ENCODE measurements at places on chromosomes 16 and 17.

DNA sequence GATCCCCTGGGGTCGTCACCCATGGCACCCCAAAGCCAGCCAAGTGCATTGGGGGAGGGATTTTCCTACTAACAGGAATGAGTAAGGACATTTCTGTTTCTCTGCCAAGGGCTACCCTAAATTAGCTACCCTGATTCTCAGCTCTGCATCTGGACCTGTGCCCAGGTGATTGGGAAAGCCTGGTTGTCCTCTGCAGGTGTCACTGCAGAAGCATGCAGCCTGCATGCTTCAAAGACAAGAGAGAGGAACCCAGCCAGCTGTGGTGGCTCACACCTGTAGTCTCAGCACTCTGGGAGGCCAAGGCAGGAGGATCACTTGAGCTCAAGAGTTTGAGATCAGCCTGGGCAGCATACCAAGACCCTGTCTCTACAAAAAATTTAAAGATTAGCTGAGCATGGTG, 19.6 kb downstream of the BEAN1 start:
- no peak for DNase-seq

GRCh38 chr17:80082403-80083135, 18.8 kb upstream of the GAA start:
- peak; percentile 68 for DNase-seq

- DNase-seq: peak; percentile 61
These were observed 22.3 kb downstream of the ARHGAP27 start for GRCh38 chr17:45410144-45411091.

DNA sequence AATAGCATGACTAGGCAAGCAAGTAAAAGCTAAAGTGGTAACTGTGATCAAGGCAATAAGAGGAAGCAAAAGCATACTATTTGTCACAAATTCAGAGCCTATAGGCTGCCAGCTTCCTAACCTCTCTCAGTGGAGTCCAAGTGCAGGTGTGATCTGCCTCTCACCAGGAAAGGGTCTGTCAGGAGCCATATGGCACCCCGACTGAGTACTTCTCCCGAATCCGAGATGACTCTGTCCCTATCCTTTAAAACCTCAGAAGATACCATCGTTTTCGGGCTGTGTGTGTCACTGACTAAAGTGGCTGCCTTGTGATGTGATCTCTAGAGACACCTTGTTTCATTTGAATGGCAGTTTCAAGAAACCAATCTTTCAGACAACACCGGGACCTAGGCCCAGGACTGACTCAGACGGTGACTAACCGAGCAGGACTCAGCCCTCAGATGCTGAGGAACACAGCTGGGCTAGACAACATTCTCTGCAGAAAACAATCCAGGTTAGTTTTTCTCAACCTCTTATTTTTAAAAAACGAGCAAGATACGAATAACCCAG, 63.6 kb downstream of the SMG6 start:
- DNase-seq: no peak

- no peak for DNase-seq
These were observed 1.3 kb downstream of the CIITA start for GRCh38 chr16:10878328-10878643.

DNA sequence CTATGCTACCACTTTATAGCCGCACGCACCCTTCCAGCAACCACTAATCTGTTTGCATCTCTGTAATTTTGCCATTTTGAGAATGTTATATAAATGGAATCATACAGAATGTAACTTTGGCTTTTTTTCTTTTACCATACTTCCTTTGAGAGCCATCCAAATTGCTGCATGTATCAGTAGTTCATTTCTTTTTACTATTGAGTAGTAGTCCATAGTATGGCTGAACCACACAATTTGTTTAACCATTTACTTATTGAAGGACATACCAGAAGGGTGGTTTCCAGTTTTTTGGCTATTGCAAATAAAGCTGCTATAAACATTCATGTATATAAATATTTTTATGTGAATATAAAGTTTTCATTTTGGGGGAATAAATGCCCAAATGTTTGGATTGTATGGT, 8.8 kb downstream of the TENT4B start:
- DNase-seq: no peak

DNA sequence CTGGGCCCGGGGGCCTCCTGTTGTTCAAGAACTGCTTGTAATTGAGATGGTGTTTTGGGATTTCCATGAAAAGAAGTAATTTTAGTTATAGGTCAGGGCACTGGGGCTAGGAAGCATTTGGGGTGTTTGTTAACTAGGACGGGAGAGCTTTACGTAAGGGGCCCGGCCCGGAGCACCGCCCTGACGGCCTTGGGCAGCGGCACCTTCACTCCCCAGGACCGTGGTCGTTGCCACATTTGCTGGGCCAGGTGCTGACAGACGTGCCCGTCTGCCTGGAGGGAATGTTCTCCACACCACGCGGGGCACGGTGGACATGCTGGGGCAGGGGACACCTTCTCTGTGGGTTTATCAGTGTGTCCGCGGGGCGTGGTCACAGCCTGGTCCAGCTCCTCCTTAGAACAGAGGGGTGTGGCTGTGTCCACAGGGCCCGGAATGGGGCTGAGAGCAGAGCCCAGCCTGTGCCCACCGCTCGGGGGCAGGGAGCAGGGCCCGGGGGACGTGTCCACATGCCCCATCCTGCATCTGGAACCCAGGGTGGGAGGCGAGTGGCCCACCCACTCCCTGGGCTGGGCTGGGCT, 57.7 kb downstream of the BAIAP2 start:
- DNase-seq: no peak

- no peak for DNase-seq
These were observed 7.3 kb downstream of the CDH11 start for GRCh38 chr16:65114527-65114926.

GRCh38 chr16:55370762-55371482, 46.9 kb downstream of the IRX6 start:
- no peak for DNase-seq

- no peak for DNase-seq
These were observed 6.0 kb upstream of the GRIN2C start for GRCh38 chr17:74865504-74866197.

- no peak for DNase-seq
These were observed 22.8 kb downstream of the ZDHHC7 start for GRCh38 chr16:84988328-84989080.

- no peak for DNase-seq
These were observed 184.7 kb downstream of the SOX9 start for GRCh38 chr17:72305472-72305871.

DNA sequence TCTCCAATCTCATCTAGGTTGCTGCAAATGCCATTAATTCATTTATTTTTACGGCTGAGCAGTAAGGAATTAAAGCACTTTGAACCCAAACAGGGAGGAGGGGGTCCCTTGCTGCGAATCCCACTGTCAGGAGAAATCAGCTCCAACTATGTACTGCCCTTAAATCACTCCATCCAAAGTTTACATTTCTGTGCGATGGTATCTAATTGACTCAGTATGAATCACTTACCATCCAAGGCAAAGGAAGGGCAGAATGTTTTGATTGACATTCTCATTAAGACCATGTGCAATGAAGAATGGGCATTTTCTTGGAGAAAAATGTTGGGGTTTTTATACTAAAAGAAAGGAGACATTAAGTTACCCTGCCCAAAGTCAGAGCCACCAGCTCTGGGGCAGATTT, 47.7 kb upstream of the XYLT1 start:
- DNase-seq: no peak

DNA sequence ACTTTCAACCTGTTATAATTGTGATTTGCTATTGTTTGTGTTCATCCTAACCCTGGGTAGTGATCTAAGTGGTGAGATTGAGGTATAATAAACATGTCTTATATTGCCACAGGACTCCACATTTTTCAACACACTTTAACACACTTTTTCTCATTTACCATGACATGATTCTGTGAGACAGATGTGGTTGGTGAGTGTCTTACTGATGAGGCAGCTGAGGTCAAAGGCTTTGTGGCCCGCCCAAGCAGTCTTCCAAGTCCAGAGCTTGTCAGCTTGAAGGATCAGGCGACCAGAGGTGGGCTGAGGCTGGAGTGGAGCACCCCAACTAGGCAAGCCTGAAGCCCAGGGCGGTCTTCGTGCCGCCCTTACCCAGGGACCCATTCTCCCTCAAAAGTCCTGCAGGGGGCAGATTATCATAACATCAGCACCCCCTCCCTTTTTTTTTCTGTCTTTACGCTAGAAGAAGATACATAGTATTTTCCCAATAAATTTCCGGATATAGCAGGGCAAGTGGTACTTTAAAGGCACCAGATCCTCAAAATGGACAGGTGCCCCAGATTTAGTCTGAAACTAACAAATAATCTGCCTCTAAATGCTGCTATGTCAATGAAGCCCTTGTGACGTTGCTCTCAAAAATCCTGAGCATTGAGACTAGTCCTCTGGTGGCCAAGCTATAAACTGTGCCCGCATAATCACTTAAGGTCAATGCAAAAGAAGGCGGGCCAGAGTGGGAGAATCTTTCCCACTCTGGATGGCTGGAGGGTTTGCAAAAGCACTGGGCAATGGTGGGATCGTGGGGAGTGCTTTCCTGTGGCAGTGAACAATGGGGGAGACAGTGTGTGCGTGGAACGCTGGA, 21.1 kb downstream of the KCTD19 start:
- no peak for DNase-seq

GRCh38 chr17:63042256-63042812, 76.3 kb downstream of the TANC2 start:
- DNase-seq: no peak

- peak; percentile 31 for DNase-seq
These were observed 275.3 kb downstream of the PARN start for GRCh38 chr16:14354561-14355351.

- no peak for DNase-seq
These were observed 4.8 kb upstream of the BLMH start for GRCh38 chr17:30296499-30297080.

- DNase-seq: no peak
These were observed 263.3 kb downstream of the HS3ST3A1 start for GRCh38 chr17:13338421-13338820.

GRCh38 chr16:48373258-48374029, 11.8 kb downstream of the SIAH1 start:
- DNase-seq: no peak

DNA sequence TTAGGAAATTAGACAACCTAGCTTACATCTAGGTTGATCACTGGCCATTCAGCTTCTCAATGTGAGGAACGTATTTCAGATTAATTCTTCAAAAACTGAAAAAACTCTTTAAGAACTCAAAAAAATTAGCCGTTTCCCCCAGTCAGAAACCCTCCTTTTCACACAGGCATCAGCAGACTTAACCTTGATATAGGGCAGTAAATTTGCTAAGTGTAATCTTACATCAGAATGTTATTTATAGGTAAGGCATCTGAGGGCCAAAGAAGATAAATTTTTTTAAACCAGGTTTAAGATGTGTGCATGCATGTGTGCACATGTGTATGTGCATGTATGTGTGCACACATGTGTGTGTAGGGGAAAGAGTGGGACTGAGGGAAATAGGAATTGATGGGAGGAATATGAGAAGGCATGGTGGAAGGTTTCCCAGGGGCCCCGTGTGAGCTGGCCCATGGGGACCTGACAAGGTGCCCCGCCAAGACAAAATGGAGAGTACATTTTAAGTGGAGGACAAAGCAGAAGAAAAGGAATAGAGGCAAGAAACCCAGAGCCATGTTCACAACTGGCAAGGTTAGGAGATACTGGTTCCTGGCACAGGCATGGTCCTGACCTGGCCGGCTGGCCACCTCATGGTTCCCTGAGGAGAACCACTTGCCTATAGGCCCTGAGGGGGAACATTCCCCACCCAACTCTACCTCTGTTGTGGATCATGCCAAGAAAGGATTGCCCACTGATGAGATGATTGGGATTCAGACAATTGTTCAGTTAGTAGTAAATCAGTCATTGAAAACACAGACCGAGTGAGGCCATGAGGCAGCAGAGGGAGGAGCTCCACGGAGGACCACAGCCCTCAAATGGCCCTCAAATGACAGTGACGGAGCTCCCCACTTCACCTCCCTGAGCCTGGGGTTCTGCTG, 33.0 kb downstream of the TEX2 start:
- no peak for DNase-seq

GRCh38 chr17:21458054-21458453, 81.9 kb downstream of the KCNJ12 start:
- no peak for DNase-seq

DNA sequence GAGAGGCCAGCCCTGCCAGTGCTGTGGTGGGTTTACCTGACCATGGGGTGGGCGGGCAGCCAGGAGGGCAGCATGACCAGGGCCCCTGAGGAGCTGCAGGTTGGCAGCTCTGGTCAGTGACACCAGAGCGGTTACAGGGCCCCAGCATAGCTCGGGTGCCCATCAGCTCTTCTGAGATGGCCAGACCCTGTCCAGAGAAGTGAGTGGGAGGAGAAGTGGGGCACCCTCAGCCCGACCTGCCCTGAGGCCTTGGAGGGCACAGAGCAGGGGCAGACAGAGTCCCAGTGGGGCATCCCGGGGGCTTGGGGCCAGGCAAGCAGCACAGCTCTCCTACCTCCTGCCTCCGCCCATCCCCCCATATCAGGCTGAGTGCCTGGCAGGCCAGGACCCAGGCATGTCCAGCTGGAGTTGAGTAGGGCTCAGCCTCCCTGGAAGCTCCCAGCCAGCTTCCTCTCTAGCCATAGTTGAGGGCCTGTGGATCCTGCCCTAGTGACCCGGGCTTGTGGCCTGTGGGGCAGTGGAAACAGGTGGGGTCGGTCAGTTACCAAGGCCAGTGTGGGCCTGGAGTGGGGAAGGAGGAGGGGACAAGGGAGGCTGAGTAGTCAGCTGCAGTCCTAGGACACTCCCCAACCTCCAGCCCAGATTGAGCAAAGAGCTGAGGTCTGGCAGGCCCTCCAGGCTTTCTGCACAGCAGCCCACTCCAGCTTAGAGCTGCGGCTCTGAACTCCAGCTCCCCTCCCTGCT, 83.5 kb downstream of the AMFR start:
- no peak for DNase-seq

- DNase-seq: no peak
These were observed 255.5 kb upstream of the KCNJ16 start for GRCh38 chr17:69819316-69820087.

GRCh38 chr17:1298606-1299005, 19.1 kb downstream of the TRARG1 start:
- no peak for DNase-seq

GRCh38 chr16:59880611-59881010, 1146.5 kb upstream of the GOT2 start:
- DNase-seq: no peak

DNA sequence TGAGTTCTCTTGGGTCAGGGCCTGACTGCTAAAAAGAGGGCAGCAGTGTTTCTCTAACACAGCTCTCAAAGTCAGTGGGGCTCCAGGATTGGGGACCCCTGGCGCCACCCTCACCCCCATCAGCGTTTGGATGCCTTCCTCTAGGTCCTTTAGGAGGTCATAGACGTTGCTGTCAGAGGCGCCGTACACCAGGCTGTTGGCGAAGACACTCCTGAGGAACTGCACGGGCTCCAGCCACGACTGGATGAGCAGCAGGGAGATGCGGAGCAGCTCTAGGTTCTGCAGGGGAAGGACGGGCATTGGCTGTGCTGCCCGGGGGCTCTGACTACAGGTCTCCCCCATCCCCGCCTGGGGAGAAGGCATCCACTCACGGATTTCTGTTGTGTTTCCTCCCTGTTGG, 993 bp downstream of the GH1 start:
- DNase-seq: no peak

DNA sequence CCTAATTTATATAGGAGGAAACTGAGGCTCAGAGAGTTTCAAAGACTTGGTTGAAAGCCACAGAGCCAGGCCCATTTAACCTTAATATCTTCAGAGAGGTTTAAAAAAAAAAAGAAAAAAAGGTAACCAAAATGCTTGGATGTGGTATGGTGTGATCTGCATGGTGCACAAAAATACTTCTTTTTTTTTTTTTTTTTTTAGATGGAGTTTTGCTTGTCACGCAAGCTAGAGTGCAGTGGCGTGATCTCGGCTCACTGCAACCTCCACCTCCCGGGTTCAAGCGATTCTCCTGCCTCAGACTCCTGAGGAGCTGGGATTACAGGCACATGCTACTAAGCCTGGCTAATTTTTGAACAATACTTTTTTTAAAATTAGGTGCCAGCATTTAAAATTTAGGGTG, 101.8 kb downstream of the XYLT1 start:
- peak; percentile 48 for DNase-seq
